Dermis blood vessel endothelial cell (primary cell): ENCODE measurements at places on chromosomes 3 and 15.

DNA sequence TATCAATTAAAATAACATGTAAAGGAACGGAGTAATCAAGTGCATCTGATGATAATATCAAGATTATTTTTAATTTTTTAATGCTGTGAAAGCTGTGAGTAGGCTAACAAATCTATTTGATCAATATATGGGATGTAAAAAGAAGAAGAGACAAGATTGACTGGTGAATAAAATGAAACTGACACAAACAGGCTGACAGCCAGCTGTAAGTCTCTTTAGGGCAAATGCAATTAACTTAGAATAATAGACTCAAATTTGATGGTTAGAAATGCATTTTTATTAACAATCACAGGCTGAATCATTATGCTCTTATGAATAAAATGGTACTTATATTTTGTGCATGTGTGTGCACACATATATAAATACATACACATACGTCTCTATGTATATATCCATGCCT, 68.0 kb downstream of the MDFIC2 start:
- no peak for DNase-seq

GRCh38 chr3:14423197-14423743, 20.9 kb downstream of the SLC6A6 start:
- no peak for DNase-seq

DNA sequence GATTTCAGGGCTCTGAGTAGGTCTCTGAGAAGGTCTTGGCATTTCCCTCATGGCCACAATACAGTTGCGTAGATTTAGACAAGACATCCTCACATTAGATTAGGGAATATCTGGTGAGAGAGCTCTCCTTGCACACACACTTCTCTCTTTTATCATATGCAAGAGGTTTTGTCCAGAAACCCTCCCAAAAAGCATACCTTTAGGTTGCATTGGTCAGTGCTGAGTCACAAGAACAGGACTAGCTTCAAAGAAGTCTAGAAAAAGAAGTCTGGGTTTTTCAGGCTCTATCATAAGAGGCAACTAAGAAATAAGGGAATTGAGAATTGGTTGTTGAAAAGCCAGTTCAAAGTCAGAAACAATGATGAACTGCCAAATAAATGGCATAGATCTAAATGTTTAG, 40.1 kb upstream of the MITF start:
- no peak for DNase-seq

- no peak for DNase-seq
Observed at GRCh38 chr15:27834684-27835083, 264.4 kb downstream of the OCA2 start.

- DNase-seq, result no peak
Observed at GRCh38 chr3:24344784-24345439, 149.7 kb downstream of the THRB start.

DNA sequence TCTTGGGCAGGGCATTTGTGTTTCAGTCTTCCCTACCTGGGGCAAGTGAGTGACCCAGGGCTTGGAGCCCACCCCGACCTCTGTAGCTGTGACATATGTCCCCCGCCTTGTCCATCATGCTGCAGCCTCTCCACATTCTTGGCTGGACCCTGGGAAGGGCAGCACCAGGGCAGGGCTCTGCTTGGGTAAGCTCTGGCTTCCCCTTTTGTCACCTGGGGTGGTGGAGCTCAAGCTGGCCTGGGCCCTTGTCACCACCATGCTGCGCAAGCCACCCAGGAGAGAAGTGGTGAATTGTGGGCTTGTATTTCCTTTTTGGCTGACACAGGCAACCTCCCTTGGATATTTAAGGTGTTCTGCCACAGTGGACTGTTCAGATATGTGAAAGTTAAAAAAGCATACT, 29.3 kb downstream of the SPSB4 start:
- DNase-seq, result no peak

GRCh38 chr3:197942956-197943556, 6.9 kb upstream of the RPL35A start:
- DNase-seq, result peak; percentile 73

DNA sequence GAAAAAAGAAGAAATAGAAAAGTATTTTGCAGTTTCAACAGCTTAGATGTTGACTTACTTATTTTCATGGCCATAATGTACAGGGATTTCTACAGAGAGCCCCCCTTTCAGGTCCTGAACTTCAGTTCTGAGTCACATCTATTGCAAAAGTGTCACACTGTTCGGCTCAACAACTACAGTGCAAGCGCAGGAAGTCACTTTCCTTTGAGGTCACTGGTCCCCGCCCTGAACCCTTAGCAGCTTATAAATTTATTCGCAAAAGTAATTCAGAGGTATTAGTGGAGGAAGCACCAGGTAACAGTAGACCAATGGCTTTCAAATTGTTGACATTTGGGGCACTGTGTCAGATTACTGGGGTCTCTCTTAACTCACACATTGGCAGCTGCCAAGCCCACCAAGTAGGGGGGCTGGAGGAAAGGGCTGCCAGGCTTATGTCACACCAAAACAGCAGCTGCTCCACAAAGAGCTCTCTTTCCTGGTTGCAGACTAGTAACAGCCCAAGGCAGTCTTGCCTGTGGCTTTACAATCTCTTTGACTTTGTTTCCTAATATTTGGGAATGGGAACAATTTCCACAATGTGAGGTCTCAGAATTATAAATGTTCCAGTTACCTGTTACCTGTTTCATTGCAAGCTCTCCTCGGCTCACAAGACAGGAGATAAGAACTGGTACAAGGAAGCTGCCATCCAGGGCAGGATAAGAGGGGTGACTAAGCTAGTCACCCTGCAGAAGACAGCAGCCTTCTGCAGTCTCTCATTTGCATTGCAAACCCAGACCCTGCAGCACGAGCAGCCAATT, 130.2 kb upstream of the STRIT1 start:
- no peak for DNase-seq

DNA sequence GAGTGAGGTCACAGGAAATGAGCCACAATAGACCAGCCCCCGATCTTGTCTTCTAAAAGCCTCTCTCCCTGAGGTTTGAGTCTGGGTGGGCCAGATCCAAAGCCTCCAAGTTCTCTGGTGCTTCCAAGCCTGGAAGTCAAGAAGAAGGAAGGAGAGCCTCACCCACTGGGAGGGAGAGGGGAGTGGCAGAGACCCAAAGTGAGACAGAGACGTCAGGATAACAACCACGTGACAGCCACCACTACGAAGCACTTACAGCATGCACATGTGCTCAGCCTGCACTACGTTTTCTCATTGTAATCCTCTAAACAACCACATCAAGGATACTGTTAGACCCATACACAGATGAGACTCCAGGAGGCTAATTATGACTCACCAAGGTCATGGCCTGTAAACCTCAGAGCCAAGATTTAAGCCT, 197.3 kb upstream of the LINGO1 start:
- no peak for DNase-seq

GRCh38 chr15:101003706-101004105, 84.5 kb downstream of the LRRK1 start:
- no peak for DNase-seq

- no peak for DNase-seq
Observed at GRCh38 chr15:99997112-99997651, 263.9 kb upstream of the LYSMD4 start.

DNA sequence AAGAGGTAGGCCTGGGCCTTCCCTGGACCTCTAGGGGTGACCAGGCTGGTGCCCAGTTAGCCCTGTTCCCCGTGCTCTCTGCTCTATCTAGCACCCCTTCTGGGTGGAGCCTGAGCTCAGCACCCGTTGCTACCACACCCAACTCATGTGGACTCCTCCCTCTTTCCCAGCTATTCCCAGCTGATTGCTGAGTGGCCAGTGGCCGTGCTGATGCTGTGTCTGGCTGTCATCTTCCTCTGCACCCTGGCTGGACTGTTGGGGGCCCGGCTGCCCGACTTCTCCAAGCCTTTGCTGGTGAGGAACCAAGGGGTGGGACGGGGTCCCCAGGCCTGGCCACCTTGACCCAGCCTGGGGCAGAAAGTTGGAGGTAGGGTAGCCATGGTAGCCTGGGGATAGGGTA, 6.2 kb downstream of the DISP2 start:
- DNase-seq, result no peak

GRCh38 chr3:157816896-157817295, 289.3 kb downstream of the SHOX2 start:
- DNase-seq, result no peak

GRCh38 chr3:9497821-9498565, 55.6 kb downstream of the LHFPL4 start:
- DNase-seq, result no peak

DNA sequence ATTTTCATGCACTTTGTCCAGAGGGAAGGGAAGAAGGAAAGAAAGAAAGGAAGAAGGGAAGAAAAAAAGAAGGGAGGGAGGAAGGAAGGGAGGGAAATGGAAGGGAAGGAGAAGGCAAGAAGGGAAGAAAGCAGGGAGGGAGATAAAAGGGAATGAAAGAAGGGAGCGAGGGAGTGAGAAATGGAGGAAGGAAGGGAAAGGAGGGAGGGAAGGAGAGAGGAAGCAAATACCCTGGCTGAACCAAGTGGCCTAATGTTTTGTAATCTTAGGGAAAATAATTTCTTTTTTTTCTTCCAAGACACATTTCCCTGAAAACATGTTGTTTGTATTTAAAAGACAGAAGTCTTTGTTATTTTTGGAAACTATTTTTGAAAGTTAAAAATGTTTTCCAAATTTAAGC, 35.9 kb downstream of the DTWD1 start:
- DNase-seq, result no peak

DNA sequence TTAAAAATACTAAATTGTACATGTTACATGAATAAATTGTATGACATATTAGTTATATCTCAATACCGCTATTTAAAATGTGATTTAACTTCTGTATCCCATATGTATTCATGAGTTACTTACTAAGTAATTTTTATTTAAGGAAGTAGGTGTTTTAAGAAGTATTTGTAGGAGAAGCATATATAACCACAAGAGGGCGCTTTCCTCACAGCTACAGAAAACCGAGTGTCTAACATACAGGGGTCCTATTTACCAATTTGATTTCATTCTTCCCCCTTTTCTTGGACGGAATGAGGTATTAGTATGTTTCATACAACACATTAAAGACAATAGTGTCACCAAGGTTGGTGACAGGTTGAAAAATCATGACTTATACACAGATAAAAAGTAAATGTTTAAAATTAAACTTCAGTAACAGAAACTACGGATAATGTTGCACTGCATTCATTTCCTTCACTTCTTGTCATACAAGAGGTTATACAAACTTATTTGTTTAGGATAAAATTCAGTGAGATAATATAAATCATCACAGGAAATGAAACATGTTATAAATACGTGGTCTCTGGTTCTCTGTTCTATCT, 253.6 kb downstream of the MAGI1 start:
- DNase-seq, result peak; percentile 81

DNA sequence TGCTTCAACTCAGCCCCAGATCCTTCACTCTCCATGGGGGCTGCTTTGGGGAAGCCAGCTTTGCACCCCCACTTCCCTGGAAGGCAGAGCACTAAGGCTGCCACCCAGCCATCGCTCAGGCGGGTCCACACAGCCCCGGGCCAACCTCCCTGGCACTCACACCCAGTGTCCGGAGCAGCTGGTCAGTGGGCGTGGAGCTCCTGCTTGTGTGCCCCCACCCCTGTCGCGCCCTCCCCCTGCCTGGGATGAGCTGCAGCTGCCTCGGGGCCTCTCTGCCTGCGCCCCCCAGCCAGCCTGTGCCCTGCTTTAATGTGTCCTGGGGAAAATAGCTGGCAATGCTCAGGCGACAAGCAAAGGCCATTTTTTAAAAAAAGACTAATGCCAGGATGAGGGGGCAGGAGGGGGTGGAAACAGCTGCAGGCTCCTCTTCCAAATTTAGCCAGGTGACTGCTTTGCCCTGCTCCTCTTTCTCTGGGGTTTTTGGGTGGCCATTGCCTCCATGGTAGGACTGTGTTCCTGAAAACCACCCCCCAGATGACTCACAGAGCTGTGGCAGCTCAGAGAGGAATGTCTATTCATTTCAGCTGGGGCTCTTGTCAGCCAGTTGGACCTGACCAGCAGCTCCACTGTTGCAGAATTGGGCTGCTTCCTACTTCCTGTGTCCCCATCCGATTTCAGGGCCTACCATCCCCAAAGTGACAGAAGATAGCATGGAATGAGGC, 65.0 kb downstream of the CEMIP start:
- no peak for DNase-seq

DNA sequence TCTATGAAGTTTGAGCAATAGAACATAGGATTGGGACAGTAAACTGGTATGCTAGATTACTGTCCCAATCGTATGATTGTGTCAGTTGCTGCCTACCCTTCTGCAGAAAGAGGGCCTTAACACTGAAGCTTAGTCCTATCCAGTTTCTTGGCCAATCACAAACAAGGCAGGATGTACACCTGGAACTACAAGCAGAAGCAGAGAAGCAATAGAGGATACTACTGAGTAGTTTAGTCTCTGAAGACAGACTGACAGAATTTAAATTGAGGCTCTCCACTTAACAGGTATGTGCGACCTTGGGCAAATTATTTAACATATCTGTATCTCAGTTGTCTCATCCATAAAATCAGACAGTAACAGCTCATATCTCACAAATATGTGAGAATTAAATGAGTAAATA, 85.0 kb downstream of the ZNF280D start:
- DNase-seq, result no peak

GRCh38 chr3:182420741-182421140, 372.6 kb upstream of the ATP11B start:
- DNase-seq, result no peak

DNA sequence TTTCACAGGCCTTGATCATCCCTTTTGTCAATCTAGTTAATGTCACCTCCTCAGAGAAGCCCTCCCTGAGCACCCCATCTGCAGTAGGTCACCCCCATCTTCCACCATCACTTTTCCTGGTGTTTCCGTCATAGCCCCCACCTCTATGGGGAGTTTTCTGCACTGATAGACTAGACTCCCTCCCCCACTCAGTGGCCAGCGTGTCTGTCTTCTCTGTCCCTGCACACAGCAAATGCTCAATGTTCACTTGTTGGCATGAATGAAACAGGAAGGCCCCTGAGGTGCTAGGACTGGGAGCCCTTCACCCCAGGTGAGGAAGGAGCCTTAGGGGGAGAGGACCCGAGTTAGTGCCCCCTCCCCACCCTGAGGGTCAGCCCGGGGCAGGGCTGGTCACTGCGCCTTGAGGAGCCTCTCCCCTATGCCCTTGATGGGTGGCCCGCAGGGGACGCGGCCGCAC, 15.8 kb upstream of the FANCD2 start:
- DNase-seq, result peak; percentile 10

DNA sequence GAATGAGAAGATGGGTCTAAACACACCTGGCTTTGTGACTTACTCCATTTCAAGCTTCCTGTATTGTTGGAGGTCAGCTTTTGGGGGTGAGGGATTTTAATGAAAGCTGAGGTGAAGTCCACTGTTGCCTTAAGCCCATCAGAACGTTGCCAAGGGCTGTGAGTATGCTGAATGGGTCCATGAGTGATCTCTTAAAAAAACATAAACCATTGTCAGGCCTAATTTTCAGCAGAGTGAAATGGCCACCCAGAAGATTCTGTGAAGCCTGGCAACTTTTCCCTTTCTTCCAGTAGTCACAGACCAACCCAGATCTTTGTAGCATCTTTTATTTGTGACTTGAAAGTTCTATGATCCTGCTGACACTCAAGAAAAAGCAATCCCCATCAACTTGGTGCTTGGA, 87.0 kb downstream of the SMAD3 start:
- DNase-seq, result no peak

DNA sequence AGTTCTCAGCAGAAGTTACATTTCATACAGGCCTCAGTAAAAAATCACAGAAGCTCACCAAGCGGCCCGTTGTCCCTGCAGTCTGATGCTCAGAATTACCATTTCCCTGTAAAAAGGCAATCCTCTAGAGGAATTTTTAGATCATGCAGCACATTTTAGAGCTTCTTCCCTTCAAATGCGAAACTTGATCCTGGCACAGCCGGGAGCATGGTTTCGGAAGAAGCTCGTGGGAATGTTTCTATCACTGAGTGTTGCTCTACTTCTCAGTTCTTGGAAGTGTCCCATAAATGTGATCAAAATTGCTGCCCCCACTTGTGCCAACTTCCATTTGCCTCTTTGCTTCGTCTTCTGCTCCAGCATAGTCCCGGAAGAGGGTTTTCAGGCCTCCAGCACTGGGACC, 3.8 kb upstream of the H1-8 start:
- no peak for DNase-seq
